ENCODE measurements at places on chromosomes 1 and 21.

DNA sequence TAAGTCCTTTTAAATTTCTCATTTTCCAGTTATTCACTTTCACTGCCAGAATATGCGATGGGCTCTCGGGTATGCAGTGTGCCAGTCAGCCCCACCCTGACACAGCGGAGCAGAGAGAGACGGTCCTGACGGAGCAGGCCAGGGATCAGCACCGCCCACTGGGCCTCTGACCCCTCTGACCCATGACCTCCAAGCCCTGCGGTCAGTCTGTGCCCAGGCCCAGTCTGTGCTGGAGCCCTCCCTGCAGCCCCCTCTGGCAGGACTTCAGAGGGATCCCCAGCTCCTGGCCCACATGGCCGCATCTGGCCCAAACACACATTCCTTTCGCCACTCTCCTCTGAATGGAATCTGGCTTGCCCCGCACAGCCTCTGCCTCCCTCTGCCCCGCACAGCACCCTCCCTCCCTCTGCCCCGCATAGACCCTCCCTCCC, 43.4 kb upstream of the COL6A2 start:
- no peak for DNase-seq

DNA sequence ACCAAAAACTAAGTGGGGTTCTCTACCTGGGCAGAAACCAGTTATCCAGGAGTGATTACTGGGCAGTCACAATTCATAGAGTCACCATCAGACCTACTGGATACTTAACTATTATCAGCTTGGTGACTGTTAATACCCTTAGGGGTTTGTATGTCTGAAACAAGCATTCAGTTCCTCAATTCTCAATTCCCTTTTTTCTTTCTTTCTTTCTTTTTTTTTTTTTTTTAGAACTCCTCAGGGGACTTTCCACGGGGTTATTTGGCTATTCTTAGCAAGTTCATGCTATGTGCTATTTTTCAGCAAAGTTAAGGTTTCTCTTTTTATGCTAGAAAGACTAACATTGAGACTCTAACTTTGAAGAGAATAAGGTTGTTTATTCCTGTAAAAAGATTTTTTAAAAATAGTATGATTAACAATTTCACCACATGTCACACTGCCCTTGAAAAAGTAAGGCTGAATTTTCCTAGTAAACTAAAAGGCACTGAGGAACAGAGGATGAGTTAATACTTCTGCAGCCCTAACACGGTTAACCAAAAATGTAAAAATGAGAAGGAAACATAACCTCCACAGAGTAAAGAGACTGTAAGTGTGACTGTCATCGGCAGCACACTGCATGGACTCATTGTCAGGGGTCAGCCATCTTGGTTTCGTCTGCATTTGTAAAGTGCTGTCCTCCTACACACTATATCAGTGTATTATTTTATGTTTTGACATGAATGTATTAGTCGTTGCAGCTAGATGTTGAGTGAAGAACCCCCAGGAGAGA, 310.2 kb downstream of the NTNG1 start:
- DNase-seq, result no peak

DNA sequence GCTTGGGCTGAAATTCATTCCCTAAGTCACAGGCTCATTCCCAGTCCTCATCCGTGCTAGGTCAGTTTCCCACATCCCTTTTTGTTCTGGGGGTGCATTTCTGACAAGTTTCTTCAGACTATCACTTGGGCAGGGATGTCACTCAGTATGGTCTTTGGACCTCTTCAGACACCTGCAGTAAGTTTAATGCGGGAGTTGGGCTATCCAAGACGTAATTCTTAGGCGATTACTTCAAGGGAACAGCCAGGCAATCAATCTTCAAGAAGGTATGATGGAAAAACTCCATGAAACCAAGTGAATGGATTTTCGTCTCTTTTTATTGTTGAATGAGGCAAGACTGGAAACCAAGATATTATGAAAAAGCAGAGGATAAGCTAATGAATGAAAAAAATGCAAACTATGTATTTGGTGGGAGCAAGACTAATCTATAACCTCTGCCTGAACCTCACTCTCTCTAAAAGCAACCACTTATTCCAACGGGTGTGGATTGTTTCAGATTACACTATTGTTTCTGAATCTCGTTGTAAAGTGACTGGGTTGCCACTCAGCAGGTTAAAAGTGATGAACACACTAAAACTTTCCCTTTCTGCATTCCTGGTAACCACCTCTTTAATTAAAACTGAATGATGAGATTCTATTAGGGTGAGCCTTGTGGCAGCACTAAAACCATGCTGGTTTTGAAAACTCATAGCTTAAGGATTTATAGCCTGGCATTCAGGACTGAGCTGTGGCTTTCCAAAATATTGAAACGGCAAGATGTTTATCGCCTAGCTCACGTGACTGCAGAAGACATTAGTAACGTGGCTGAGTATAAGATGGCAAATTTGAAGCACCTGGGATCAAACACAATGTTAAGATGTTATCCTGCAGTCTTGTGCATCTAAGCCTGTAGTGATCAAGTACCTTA, 1.1 kb downstream of the RASAL2 start:
- DNase-seq, result no peak

DNA sequence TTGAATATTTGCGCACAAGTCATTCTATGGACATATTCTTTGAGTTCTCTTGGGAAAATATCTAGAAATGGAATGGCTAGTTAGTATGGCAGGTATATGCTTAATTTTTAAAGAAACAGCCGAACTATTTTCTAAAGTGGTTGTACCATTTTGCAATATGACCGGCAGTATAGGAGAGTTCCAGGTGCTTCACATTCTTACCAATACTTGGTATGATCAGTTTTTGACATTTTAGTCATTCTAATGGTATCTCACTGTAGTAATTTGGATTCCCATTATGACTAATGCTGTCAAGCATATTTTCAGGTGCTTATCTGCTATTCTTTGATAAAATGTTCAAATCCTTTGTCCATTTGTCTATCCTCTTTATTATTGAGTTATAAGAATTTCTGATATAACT, 20.6 kb downstream of the ATPAF1 start:
- no peak for DNase-seq

- no peak for DNase-seq
Observed at GRCh38 chr21:25283720-25284119, 323.6 kb downstream of the MRPL39 start.

GRCh38 chr1:164154622-164155021, 404.4 kb upstream of the PBX1 start:
- DNase-seq, result no peak

DNA sequence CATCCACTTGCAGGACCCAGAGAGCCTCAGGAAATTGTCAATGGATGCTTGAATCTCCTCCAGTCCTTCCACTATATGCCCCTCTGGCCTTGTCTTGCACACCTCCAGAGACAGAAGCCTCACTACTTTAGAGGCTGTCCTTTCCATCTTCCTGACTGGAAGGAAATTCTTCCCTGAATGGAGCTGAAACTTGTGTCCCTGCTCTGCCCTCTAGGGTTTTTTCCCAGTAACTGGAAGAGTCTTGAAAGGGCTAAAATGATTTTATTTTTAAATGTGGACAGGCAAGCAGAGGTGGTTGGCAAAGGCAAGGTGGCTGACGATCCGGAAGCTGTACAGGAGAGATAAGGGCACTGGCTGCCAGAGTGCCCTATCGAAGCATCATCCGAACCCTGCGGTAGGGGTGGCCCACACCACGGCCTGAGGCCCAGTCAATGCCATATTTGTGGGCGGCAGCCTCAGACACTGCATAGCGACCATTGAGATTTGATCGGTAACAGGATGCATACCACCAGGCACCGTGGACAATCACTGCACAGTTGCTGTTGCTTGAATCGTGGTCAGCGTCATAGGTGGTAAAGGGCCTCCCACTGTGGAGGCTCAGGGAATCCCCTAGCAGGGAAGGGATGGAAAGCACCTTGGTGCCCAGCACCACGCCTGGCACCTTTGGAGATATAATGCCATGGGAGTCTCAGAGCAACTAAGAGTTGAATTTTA, 2.3 kb upstream of the MAP3K6 start:
- DNase-seq, result no peak

DNA sequence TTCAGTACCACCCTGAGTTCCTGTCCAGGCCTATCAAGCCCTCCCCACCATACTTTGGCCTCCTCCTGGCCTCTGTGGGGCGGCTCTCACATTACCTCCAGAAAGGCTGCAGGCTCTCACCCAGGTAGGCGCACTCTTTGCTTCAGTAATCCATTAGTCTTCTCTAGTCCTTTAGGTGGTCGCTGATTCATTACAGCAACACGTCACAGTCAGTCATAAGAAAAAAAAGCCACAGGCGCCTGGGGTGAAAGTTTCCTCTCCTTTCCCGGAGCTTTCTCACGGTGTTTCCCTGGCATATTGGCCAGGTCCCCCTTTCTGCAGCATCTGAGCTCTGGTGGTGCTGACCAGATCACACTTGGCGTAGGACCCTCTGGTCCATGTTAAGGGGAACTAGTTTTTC, 12.1 kb downstream of the SLFNL1 start:
- no peak for DNase-seq

- DNase-seq, result no peak
Observed at GRCh38 chr1:224251741-224252146, 68.7 kb downstream of the DEGS1 start.

DNA sequence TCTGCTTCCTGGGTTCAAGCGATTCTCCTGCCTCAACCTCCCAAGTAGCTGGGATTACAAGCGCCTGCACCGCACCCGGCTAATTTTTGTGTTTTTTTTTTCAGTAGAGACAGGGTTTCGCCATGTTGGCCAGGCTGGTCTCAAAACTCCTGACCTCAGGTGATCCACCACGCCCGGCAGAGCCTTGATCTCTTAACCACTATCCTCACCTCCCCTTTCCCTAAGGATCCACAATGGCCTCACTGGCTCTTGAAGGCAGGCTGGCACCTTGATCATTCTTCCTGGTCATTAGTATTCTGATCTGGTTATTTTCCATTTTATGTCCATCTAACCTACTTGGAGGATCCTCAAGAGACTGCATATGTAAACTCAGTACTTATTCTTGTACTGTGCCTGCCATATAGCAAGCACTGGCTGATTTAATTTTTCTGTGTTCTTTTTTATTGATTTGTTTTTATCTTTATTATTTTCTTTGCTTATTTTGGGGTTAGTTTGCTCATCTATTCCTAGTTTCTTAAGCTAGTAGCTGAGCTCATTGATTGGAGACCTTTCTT, 6.3 kb downstream of the RCC1 start:
- no peak for DNase-seq

GRCh38 chr1:187883356-187883755, 1054.6 kb downstream of the PLA2G4A start:
- no peak for DNase-seq
